ENCODE measurements at places on chromosomes 6 and 20.

- no peak for DNase-seq
Observed at GRCh38 chr6:106426250-106426970, 65.9 kb downstream of the CRYBG1 start.

DNA sequence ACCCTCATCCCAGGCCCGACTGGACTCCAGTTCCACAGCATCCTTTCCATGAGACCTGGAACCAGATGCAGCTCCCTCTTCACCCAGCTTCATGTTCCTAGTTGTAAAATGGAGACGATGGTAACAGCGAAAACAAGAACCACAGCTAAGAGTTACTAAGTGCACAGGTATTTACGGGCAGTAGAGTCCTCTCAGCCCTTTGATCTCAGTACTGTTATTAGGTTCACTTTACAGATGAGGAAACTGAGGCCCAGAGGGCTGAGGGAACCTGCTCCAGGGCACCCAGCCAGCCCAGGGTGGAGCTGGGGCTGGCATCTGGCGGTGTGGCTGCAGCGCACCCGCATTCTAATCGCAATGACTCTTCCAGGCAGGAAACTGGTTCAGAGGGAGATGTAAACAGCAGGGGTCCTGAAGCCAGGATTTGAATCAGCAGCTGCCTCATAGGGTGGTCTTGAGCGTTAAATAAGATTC lies 858 bp downstream of the BCAS1 start:
- DNase-seq: no peak

- peak; percentile 25 for DNase-seq
Observed at GRCh38 chr20:62360854-62361798, 6.0 kb downstream of the LAMA5 start.

- no peak for DNase-seq
Observed at GRCh38 chr6:103504501-103505154, 1355.1 kb downstream of the HACE1 start.

- DNase-seq: no peak
Observed at GRCh38 chr6:166259296-166259977, 48.8 kb downstream of the PRR18 start.

- no peak for DNase-seq
Observed at GRCh38 chr20:358891-359555, 12.1 kb downstream of the NRSN2 start.

- DNase-seq: no peak
Observed at GRCh38 chr6:107699697-107700325, 124.3 kb downstream of the SCML4 start.

- no peak for DNase-seq
Observed at GRCh38 chr20:2692886-2693285, 306 bp downstream of the EBF4 start.

DNA sequence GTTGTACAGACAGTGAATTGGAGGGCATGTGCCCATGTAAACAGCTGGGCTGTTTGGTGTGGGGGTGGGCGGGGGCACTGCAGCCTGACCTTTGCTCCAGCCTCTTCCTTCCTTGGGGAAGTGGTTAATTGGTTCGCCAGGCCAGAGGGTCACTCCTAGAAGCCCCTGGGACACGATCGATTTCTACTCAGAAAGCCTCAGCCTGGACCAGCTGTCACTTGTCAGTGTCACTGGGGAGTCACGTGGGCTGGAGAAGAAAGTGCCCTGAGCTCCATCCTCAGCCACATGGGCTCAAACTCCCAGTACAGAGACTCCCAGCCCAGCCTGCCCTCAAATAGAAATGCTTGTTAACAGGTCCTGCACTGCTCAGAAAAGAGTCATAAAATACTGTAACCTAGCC lies 423.8 kb upstream of the SULF2 start:
- DNase-seq: no peak

DNA sequence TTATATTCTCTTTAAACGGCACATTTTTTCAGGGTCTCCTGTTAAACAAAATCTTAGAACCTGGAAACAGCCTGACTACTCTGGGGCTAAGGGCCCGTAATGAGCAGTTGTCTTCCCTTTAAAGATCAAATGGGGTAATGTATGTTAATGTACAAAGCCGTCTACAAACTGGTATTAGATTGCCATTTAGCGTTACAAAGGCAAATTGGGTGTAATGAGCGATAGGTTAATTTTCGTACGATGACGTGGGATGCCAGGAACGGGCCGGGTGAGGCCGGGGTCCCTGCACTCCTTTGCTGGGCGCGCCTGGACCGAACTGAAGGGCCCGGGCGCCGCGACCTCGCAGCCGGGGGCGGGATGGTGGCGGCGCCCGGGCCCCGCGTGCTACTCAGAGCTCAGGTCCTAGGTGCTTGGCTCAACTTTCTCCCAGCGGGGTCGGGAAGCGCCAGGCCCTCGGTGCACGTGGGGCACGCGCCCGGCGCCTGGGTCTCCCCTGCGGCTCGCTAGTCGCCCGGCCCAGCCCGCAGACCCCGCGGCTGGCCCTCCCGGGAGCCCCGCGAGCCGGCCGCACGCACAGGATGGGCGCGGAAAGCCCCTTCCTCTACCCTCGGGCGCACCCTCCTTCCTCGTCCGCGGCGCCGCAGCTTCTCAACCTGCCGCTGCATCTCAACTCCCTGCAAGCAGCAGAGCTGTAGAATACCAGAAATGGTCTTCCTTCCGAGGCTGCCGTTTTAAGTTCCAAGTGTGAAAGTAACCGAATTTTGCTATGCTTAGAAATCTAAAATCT lies 5.9 kb downstream of the NKX2-4 start:
- DNase-seq: no peak

GRCh38 chr6:11194356-11195218 lies 37.9 kb downstream of the NEDD9 start:
- DNase-seq: no peak

GRCh38 chr20:53819973-53820451 lies 226.4 kb upstream of the ZNF217 start:
- no peak for DNase-seq

DNA sequence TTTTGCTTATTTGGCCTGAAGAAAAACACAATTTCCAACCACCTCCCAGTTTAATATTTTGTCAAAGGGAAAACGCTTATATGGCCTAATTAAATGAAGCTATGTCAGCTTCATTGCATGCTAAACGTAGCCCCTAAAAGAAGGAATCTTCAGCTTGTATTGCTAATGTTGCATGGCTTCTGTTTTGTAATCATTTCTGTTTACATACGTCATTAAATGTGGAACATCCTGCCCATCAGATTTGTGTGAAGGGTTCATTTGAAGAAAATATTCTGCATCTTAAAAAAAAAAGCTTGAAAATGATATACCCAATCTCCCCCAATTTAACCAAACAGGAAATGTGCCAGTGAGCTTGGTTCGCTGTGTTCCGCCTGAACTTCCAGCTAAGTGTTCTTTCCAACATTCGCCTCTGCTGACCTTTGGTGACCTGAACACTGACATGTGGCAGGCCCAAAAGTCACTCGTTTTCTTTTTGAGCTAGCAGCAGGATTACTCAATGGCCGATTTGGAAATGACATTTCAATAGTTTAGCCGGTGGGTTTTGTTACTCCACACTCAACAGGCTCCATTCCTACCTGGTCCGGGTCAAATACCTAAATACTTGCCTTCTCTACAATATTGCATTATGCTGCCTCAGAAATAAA lies 12.7 kb upstream of the SIRT5 start:
- no peak for DNase-seq

GRCh38 chr6:75334266-75335040 lies 49.9 kb upstream of the TMEM30A start:
- no peak for DNase-seq

DNA sequence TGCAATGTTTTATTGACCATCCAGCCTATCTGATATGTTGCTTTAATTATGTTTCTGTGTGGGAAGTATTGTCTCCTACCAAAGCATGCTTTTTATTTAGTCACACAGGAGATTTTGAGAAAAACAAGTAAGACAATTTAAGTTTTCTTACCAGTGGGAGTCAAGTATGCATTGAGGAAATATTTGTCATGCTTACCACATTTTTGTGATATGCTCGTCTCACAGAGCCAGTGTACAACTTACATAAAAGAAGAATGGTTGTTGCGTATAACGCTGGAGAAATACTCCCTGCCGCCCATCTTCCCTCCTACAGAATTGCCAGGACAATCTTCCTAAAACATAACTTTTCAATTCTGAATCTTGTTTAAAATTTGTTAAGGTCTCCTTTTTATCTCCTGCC lies 37.1 kb upstream of the FILIP1 start:
- DNase-seq: no peak

All from heart left ventricle (tissue), 16 donors.